ENCODE measurements at places on chromosomes 11 and 22.

DNA sequence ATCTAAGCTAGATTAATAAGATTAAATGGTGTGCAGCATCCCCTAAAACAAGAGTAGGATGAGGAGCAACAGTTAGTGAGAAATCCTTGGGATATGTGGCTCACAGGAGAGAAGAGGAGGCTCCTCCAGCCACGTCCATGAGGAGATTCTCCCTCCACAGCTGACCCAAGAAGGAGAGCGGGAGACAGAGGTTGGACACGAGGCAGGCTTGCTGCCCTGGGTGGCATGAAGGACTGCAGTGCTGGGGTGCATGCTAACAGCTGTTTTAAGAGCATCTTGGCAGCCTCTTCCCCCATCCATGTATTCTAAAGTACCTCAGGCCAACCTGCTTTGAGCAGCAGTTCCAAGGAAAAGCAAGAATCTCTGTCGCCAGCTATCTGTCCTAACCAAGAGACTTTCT, 284.4 kb upstream of the B3GAT1 start:
- no peak for DNase-seq

- no peak for DNase-seq
Observed at GRCh38 chr11:107041088-107041444, 22.8 kb upstream of the GUCY1A2 start.

DNA sequence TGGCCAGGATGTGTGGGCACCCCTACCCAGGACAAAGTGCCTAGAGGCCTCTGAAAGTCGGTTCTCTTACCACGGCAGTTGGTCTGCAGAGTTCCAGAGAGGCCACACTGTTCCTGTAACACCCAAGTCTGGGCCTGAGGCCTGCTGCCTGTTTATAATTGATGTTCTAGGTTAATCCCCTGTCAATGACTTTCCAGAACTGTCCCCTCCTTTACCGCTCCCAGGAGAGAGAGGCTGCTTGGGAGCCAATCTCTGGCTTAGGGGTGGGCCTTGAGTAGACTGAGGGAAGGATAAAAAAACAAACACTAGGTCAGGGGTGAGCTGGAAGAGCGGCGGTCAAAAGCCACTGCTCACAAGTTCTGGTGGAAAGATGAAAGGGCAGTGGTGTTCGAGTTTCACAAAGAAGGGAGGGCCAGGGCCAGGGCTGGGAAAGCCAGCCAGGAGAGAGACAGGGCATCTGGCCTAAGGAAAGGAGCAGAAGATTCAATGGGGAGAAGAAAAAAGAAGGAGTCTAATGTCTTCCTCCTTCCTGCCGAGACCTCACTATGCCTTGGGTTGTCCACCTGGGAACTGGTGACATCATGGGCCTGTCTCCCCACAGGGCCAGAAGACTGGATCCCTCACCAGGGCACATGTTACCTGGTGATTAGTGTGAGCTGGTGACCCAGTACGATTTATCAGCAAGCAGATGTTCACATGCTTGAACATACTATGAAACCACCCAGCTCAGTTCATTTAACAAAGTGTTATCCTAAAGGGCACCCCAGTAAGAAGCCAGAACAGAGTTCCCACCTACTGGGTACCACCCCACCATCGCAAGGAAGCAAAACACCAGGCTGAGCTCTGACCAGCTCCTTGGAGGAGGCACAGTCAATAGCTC, 50.2 kb downstream of the PC start:
- DNase-seq: no peak

DNA sequence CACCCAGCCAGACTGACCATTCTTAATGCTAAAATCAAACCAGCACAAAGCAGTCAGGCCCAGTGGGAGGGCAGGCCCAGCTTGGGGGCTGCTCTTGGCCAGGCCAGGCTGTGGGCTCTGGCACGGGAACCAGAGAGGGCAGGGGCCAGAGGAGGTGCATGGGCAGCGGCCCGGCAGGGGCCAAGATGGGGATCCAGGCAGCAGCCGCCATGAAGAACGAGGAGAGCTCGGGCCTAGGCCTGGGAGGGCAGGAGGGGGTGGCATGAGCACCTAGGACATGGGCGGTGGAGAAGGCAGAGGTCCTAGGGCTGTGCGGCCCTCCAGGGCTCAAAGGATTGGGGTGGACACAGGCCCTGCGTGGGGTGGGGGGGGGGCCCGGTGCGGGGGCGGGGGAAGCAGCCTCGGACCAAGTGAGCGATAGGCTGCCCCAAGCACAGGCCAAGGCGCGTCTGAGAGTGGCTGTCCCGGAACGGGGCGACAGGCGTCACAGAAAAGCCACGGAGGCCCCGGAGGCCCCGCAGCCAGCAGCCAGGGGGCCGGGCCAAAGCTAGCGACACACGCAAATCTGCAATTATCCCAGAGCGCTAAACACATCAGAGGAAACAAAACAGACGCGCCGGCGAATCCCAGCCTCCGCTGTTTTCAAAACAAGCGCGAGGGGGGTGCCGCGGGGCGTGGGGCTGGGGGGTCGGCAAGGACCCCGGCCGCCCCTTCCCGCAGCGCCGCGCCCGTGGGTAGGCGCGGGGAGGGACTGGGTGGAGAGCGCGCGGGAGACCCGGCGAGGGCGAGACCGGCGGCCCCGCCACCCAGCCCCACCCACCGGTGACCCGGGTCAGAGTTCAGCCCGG, 8.3 kb downstream of the PLXNB2 start:
- no peak for DNase-seq

DNA sequence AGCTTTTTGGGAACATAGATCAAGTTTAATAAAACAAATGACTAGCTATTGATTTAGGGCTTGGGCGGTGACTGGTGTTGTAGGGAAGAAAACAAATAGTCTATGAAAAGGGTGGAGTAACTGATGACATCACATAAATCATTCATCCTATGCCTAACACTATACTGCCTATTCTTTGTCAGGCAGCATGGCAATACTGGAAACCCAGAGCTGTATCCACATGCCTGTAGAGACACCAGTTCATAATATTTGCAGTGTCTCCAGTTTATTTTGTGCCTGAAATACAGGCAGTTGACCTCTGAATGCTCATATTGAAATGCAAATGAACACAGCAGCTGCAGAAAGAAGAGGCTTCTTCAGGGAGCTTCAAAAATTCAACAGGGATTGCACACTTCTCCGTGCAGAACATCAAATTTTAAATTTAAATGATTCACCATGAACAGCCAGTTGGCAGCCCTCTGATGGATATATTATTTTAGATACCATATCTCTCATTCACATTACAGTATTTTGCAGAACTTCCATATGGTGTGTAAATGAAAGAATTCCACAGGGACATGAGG, 283.1 kb upstream of the CTSC start:
- DNase-seq: no peak

Measured in activated gamma-delta T cell treated with anti-CD3 and anti-CD28 coated beads, Interleukin-2, amount 50 U/mL, for 16 hours (primary cell).